ENCODE measurements at places on chromosomes 11 and 22. TPM values are rescaled to one million over a fixed set of nuclear protein-coding genes. Genes with fewer than 3 reads are reported as not detected.

- no peak for DNase-seq
These were observed 3.9 kb downstream of the MALAT1 start for GRCh38 chr11:65502555-65503367.

DNA sequence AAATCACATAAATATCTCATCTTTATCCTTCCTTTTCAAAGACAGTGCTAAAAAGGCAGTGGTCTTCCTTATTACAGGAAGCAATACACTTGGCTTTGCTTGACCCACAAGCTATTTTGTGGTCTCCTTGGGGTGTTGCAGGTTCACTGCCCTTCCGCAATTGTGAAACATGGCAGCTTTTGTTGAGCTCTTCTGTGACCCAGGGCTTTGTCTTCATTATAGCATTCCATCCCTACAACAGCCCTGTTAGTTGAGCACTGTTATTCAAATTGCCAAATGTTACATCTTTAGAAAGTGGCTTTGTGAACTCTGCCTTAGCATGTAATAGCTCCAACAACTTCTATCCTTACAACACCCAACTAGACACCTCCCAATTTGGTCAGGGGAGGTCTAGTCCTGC, 107.1 kb downstream of the OPCML start:
- no peak for DNase-seq

DNA sequence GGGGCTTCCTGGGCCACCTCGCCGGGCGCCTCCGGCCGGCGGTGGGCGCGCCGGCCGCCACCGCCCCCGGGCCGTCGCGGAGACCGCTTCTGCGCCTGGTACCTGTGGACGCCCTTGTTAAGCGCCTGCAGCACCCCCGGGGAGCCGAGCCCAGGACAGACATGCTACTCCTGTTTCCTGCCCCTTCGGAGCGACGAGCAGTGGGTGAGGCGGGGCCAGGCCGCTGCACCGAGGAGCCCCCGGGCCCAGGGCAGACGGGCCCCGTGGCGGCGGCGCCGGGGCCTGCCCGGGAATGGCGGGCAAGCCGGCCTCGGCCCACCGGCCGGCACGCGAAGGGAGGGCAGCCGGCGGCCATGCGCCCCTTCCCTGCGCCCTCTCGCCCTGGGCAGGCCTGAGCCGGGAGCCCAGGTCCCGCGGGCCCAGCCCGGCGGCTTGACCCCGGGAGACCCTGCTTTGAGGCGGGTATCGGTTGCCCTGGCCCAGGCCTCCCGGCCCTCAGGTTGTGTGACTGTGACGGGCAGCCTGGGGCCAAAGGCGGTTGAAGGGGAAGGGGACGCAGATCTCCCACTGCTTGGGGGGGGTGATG, 789 bp upstream of the KDM2A start:
- DNase-seq = peak; percentile 76

DNA sequence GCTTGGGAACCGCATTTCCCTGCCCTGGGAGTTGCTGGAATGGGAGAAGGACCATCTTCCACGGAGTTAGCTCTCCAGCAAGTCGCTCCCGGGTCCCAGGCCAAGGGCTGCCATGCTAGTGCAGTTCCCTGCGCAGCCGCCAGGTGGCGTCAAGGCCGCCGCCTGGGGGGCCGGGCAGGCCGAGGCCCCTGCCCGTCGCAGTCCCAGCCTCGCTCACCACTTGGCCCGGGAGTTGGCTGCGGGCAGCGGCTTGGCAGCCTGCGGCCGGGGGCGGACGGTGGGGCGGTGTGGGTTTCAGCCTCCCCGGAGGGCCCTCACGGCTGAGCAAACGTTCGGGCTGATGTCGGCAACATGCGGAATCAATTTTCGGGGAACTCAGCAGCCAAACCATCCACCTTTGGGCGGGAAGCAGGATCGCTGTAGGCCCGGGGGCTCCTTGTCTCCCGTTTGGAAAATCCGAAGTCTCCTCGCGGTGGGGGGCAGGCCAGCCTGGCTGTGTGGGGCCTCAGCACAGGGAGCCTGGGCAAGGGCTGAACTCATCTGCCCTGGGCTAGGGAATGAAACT, 415.1 kb downstream of the SOX6 start:
- DNase-seq = no peak

- DNase-seq = no peak
These were observed 35.4 kb upstream of the NFRKB start for GRCh38 chr11:129930743-129931142.

DNA sequence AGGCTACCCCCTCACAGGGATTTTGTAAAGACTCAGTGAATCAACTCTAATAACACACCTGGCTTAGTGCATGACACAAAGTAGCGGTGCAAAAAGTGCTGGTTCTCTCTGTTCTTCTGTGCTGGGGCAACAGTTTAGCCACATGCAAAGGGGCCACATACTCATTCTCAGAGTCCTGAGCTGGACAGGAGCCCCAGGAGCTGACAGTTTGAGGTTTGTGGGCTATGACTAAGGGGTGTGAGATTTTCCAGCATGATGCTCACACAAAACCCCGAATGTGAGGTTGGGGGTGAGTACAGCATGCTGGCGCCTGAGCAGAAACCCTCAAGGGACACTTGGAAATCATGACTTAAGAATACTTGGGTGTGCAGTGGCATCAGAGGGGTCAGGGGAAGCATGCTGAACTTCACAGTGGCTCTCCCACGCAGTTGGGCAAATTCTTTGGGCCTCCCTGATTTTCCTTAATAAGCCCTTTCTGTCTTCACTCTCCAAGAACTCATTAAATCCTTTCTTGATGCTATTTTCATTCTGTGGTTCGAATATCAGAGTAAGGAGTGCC, 31.0 kb downstream of the TMPRSS5 start:
- no peak for DNase-seq

DNA sequence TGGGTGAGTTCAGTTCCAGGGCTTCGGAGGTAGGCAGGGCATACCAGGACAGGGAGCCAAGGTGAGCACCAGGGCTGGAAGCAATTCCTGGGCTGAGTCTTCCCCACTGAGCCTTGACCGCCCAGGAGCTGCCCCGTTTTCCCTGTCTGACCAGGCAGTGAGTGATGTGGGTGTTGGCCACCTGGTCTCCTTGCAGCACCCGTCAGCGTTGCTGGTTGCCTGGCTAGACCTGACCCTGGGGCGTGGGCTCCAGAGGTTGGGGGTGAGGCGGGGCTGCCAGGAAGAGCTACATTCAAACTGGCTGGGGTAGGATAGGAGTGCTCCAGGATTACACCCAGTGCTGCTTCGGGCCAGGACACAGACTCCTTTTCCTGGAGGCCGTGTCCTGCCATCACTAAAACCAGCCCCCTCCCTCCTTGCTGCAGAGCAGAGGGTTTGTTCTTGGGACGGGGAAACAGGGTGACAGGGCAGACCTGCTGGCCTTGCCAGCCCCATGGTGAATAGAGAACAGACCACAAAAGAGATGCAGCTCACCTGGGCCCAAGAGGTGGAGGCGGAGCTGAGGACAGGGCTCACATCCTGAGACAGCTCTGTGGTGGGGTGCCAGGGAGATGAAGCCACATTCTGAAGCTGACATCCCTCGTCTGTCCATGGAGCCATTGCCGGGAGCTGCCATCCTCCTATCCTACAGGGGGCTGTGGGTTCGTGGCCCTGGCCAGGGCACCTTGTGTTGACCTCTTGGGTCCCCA, 14.2 kb downstream of the INCENP start:
- DNase-seq = no peak

- no peak for DNase-seq
These were observed 354.4 kb downstream of the SOX6 start for GRCh38 chr11:16001899-16002426.

SNX32 gene
- not detected for total RNA-seq

DNA sequence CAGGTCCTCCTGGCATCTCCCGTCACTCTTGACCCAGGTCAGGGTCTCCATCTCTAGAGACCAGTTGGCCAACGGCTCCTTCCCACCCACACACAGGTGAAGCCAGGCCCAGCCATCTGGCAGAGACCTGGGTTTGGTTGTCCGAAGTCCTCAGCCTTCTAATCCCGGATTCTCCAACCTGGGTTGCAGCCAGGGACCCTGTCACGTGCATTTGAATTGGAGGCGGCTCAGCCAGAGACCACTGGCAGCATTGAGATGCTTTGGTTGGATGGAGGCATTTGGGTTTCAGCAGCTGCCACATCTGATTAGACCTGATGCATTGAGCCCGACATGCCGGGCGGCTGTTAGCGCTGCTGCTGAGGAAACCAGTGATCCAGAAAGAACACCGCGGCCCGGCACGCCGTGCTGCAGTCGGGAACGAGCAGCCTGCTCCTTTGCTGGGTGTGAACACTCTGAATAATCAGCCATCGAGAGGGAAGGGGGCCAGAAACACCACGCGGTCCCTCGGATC, 163.2 kb downstream of the BRD1 start:
- DNase-seq = no peak

DNA sequence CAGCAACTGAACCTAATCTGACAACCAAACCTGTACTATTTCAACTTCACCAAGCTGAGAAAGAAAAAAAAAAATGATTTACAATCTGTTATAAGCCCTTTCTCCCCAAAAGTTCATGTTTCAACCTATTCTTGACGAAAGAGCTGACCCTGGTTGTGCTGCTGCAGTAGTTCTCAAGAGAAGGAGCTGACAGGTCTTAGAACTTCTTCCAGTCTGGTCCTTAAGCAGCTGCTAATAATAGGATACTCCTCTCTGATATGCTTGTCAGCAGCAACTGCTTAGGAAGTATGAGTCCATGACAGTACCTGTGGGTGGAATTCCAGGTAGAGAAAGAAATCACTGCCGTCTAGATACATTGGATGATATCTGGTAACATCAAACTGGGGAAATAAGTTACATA, 735.1 kb upstream of the CCDC90B start:
- no peak for DNase-seq

All from ascending aorta (tissue), 2 donors.